CD4-positive, CD25-positive, alpha-beta regulatory T cell (primary cell): ENCODE measurements at places on chromosomes 1 and 21. TPM values are rescaled to one million over a fixed set of nuclear protein-coding genes. Genes with fewer than 3 reads are reported as not detected.
A peak's percentile ranks its signal among the peaks of the same experiment; 100 is the strongest.

The CD2 gene
- 192 TPM for total RNA-seq

The PDZK1IP1 gene
- total RNA-seq, result 0.94 TPM

The RTCA gene
- 49.9 TPM for total RNA-seq

The KIF17 gene
- total RNA-seq, result not detected

The SH2D1B gene
- not detected for total RNA-seq

DNA sequence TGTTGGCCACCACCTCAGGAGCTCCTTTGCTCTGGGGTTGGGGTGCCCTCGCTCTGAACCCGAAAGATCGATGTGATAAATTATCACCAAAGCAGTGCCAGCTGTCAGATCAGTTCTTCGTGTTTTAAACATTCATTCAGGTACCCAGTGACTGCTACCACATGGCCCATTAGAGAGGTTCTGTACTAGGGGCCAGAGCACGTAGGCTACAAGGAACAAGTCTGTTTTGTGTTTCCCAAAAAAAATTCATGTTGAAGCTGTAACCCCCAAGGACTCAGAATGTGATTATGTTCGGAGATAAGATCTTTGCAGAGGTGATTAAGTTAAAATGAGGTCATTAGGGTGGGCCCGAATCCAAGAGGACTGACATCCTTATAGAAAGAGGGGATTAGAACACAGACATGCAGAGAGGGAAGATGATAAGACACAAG lies 526.9 kb downstream of the NPHP4 start:
- no peak for DNase-seq

The NTRK1 gene
- 0.91 TPM for total RNA-seq

The ASPM gene
- 3.2 TPM for total RNA-seq

DNA sequence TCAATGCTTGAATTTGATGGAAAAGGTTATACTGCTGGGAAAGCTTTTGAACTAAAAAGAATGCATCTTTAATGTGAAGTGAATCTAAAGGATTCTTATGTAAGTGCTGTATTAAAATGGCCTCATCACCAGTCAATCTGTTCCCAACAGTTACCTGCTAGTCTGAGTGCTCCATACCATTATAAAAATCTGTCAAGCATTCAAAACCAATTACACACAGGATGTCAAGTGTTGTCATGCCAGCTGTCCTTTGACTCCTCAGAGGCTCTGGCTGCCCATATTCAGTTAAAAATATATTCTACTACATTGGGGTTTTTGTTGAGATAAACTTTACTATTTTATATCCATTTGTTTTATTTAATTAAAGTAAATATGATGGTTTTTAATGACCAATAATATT lies 1587.7 kb downstream of the AMY1C start:
- DNase-seq, result no peak

- no peak for DNase-seq
Measured at GRCh38 chr1:164725401-164725800, 166.4 kb downstream of the PBX1 start.

The SSBP3 gene
- 30.6 TPM for total RNA-seq

DNA sequence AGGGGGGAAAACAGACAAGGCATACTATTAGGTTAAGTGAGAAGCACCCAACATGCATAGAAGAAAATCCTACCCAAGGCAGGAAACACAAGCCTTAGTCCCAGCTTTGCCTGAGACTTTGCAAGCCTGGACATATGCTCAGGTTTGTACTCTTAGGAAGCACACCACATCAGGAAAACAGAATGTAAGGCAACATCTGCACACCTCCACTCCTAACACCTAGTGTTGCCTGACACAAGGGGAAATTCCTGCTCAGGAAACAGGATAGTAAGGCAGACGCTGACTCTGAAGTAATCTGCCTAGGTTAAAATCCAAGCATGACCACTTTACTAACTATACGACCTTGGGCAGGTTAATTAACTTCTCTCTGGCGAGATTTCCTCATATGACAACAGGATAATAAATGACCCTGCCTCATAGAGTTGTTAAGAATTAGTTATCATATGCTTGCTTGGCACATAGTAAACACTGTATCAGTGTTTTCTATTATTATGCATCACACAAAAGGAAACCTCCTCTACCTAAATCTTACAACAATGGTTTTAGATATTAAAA lies 119.8 kb downstream of the ZZZ3 start:
- DNase-seq, result no peak

- no peak for DNase-seq
Measured at GRCh38 chr1:180027949-180028445, 73.4 kb downstream of the CEP350 start.

GRCh38 chr1:80445033-80445432 lies 1355.7 kb upstream of the ADGRL2 start:
- DNase-seq, result no peak

GRCh38 chr1:24415910-24416665 lies 486 bp downstream of the NIPAL3 start:
- DNase-seq, result no peak

DNA sequence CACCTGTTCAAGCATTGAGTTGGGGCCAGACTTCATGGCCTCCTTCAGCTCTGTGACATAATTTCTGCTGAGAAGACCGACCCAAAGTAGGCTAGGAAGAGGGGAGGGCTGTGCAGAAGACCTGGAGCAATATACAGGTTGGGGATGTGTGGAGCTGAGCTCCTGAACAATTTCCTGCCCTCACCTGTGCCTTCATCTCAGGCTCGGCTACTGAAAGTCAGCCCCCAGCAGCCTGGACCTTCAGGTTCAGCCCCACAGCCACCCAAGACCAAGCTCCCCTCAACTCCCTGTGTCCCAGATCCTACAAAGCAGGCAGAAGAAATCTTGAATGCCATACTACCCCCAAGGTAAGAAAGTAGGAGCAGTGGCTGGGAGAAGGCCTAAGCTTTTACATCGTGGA lies 662 bp downstream of the DNALI1 start:
- no peak for DNase-seq

- DNase-seq, result no peak
Measured at GRCh38 chr1:201370500-201370899, 7.0 kb downstream of the TNNT2 start.

DNA sequence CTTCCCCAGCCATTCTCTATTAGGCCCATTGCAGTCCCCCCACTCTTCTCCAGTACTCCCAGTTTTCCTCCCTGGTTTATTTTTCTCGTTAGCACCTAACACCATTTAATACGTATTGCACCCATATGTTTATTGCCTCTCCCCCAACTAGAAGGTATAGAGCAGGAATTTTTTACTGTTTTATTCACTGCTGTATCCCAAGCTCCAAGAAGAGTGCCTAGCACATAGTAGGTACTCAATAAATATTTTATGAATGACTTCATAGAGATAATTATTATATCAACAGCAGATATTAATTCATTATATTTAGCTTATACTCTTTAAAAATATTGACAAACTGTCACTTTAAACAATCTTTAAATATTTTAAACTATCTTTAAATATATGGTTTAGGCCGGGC lies 5.7 kb upstream of the ACOT7 start:
- no peak for DNase-seq

DNA sequence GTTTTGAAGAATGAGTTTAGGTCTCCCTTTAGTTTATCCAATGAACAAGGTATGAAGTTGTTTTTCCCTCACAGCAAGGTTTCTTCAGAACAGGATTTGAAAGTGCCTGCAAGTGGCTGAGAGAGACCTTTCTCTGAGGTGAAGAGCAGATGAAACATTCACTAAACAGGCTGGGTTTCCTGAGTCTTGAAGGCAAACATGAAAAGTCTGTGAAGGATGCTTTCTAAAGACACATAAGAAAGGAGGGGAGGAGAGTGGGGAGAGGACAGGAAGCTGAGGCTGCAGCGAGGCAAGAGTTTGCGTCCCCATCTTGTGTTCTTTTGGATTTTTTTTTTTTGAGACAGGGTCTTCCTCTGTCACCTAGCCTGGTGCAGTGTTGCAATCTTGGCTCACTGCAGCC lies 95.7 kb upstream of the SIM2 start:
- peak; percentile 4 for DNase-seq

- DNase-seq, result peak; percentile 62
Measured at GRCh38 chr1:101257500-101258325, 20.9 kb downstream of the S1PR1 start.

DNA sequence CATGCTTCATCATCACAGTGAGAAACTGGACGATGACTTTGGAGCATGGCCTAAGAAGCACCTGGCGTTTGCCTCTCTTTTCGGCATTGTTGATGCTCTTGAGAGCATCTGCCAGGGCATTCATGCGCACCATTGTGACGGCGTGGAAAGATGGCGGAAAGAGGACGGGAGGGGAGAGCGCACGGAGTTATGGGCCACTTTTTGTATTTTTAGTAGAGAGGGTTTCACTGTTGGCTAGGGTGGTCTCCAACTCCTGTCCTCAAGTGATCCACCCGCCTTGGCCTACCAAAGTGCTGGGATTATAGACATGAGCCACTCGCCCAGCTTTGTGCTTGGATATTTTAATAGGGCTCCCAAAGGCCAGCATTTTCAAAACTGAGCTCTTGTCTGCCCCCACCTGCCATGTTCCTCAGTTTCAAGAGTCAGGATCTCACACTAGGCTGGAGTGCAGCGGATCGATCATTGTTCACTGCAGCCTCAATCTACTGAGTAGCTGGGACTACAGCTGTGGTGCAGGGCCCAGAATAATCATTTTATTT lies 5.3 kb downstream of the RPS8 start:
- DNase-seq, result no peak

The SMPDL3B gene
- 0.32 TPM for total RNA-seq

The PYHIN1 gene
- total RNA-seq, result 97.3 TPM

GRCh38 chr21:38525454-38525853 lies 27.2 kb upstream of the ERG start:
- DNase-seq, result no peak

The SV2A gene
- 3.3 TPM for total RNA-seq

The RIPPLY3 gene
- total RNA-seq, result not detected

The ATP1A2 gene
- not detected for total RNA-seq

- no peak for DNase-seq
Measured at GRCh38 chr1:17826165-17826488, 71.0 kb downstream of the ACTL8 start.

- DNase-seq, result no peak
Measured at GRCh38 chr1:67704351-67704750, 19.4 kb downstream of the GADD45A start.

The KCNK1 gene
- total RNA-seq, result 0.99 TPM

The OVAAL gene
- total RNA-seq, result not detected

The SLC6A17 gene
- total RNA-seq, result not detected

- no peak for DNase-seq
Measured at GRCh38 chr1:175415129-175415712, 222.6 kb upstream of the KIAA0040 start.

DNA sequence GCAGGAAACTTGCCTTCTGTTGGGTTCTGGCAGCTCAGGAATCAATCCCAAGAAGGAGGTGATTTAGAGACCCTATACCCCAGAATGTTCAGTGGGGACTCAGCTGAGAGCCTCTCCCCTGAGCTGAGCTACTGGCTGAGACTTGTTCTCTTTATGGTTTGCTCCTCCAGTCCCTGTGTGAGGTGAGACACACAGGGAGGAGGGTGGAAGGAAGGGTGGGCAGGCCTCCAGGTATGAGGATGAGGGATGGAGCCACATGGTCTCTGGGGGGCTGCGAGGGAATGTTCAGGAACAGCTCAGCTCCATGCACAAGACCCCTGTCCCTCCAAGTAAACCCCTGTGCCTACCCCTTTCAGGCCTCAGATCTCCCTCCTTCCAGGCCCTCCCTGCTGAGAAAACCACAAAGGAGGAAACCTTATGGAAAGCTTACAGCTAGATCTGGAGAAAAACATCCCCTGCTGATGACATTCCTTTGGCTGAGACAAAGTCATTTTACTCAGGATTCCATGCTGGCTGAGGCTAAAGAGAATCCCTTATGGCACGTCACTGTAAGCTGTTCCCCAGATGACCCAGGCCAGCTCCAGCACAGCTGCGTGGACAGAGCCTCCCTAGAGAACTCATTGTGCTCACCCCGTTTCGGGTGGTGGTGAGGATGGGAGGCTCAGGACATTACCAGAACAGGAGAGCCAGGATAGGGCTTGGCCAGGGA lies 91.5 kb upstream of the IPO9 start:
- no peak for DNase-seq

DNA sequence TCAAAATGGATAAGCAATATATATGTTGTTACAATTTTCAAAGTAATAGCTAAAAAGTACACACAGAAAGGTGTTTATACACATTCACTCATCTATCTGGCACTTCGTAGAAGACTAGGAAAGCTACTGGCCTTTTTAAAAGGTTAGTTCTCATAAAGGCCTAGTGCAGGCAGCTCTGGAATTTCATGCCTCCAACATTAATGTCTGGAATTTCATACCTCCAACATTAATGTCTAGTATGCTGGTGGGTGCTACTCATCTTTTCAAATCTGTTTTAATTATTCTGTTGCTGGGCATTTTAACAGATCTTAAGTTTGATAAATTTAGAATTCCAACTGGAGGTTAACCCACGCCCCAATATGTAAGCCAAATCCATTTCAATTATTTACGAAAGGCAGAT lies 124.2 kb downstream of the AKT3 start:
- DNase-seq, result no peak

- DNase-seq, result no peak
Measured at GRCh38 chr21:38171723-38172344, 85.0 kb upstream of the KCNJ15 start.

- no peak for DNase-seq
Measured at GRCh38 chr1:100344774-100345173, 7.5 kb upstream of the CDC14A start.

The SERTAD4 gene
- not detected for total RNA-seq

DNA sequence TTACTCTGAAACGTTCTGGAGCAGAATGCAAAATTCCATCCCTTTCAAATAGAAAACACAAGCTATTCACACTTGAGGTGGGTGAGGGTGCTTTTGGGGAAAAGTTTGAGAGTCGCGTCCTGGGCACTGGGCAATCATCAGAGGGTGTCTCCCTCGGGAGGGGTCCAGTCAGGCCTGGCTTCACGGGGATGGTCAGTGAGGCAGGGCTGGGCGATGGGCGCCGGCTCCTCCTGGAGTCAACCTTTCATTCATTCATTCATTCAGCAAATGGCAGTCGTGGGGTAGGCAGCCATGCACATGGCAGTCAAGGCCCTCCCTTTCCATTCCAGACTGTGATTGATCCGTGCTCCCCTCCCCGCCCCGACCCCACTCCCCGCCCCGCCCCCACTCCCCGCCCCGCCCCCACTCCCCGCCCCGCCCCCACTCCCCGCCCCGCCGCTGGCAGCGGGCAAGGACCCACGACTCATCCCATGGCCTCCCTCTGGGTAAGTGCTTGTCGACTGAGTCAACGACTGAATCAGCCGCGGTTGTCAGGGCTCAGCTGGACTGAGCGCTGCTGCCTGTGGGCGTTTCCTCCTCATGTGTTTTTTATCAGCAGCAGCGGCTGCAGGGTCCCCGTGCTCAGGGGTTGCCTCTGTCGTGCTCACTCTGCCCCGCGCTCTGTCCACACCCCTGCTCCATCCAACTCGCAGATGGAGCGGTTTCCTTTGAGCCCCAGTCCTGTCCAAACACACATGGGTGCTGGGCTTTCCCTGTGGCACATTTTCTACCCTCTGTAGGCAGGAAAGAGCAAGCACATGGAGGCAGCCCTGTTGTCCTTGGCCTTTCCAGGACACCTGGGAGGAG lies 12.5 kb upstream of the SPSB1 start:
- peak; percentile 75 for DNase-seq
